ENCODE measurements at places on chromosomes 3 and 15.

DNA sequence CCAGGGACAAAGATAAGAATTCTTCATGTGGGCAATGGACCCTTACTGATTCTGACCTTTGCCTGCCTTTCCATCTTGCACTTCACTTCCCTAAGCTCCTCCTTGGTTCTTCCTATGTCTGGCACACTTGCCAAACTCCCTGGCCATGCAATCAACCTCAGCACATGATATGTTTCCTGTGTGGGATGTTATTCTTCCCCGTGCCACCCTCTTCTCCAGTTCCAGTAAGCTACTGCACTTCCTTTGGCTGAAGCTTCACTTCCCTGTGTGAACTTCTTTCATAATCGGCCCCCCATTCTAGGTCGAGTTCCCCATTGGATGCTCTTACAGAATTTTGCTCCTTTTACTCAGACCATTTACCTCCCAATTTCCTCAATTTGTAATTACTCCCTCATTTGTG, 10.7 kb upstream of the TASOR start:
- no peak for DNase-seq

DNA sequence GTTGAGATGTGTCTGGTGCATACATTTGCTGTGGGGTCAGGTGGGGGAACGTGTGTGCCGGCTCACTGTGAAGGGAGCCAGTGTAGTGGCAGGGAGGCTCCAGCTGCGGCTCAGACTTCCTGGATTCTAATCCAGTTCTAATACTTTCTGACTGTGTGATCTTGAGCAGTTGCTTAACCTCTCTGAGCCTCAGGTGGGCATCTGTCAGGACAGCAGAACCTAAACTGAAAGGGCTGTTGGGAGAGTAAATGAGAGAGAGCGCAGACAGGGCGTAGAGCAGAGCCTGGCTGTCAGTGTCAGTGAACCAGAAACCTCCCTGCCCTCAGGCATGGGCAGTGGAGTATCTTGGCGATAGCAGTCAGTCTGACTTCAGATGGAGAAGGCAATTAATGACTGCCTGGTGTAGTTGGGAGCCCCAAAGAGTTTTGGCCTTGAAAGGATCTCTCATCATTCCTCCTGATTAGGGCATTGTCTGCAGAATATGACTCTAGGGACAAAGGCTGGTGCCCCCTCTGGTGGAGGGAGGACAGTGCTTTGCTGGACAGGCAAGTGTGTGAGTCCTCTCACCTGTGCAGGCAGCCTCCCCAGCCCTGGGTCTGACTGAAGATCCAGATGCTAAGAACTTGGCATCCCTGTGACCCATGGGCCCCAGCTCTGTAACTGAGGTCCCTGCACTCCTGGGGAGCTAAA, 9.6 kb downstream of the KBTBD13 start:
- no peak for DNase-seq

GRCh38 chr3:149605902-149606301, 51.9 kb downstream of the WWTR1 start:
- DNase-seq = no peak

DNA sequence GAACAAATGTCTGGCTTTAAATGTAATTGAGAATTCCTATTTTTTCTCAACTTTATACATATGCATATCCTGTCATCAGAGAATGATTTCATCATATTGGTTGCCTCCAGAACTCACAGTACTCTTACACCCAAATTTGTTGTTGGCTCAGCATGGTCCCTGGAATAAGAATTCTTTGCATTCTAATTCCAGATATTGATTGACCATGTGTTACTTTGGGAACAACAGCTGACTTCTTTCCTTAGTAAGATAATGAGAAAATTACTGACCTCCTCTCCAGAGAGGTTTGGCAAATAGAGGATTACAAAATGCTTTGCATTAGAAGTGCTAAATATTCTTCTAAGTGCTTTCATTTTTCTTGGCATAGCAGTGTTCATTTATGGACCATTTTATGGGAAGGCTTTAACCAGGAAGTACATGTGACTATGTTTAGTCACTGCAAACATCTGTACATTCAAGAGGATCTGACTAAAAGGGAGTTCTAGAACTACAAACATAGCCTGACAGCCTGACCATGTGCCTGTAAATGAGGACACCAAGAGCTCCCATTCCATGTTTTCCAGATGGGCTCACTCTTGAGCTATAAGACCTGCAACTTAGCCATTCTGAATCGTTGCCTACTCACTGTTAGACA, 391.6 kb upstream of the DPPA4 start:
- DNase-seq = no peak

GRCh38 chr3:125477701-125478100, 42.3 kb downstream of the SNX4 start:
- DNase-seq = no peak

DNA sequence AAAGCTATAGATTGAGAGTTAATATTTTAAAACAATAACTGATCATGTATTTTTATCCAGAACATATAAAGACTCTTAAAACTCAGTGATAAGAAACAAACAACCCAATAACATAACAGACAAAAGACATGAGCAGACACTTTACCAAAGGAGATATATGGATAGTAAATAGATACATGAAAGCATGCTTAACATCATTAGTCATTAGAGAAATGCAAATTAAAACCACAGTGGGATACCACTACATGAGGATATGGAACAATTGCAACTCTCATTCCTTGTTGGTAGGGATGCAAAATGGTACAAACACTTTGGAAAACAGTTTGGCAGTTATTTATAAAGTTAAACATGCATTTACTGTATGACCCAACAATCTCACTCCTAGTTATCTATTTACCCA, 95.0 kb downstream of the IQCH start:
- DNase-seq = no peak

GRCh38 chr3:40985195-40985594, 214.1 kb upstream of the CTNNB1 start:
- no peak for DNase-seq

DNA sequence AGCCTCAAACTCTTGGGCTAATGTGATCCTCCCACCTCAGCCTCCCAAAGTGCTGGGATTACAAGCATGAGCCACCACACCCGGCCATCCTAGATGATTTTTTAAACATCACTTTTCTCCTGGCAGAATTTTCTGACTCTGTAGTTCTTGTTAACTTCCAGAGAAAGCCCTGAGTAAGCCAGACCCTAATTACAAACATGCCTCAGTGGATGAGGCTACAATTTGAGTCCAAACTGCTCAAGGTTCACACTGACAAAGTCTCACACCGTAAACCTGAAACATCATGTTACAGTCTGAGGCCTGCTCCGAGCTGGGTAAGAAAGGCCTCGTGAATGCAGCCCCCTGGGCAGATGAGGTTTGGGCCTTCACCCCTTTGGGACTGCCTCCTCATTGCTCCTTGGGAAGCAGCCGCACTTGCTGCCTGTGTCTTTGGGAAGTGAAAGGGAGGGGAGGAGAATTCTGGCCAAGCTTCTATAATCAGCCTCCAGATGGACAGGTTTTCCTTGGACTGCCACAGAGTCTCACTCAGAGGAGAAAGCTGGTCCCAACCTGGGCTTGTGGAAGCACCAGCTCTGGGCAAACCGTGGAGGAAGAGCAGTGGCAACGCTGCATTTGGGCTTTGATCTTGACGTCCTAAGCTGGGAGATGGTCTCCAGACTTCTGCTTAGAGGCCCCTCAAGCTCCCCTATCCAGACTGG, 46.0 kb downstream of the CA12 start:
- DNase-seq = no peak

GRCh38 chr3:171190668-171191067, 164.1 kb upstream of the SLC2A2 start:
- no peak for DNase-seq

GRCh38 chr15:59250249-59250648, 43.6 kb downstream of the LDHAL6B start:
- DNase-seq = no peak

GRCh38 chr3:127590282-127590592, 296 bp downstream of the TPRA1 start:
- peak; percentile 32 for DNase-seq

DNA sequence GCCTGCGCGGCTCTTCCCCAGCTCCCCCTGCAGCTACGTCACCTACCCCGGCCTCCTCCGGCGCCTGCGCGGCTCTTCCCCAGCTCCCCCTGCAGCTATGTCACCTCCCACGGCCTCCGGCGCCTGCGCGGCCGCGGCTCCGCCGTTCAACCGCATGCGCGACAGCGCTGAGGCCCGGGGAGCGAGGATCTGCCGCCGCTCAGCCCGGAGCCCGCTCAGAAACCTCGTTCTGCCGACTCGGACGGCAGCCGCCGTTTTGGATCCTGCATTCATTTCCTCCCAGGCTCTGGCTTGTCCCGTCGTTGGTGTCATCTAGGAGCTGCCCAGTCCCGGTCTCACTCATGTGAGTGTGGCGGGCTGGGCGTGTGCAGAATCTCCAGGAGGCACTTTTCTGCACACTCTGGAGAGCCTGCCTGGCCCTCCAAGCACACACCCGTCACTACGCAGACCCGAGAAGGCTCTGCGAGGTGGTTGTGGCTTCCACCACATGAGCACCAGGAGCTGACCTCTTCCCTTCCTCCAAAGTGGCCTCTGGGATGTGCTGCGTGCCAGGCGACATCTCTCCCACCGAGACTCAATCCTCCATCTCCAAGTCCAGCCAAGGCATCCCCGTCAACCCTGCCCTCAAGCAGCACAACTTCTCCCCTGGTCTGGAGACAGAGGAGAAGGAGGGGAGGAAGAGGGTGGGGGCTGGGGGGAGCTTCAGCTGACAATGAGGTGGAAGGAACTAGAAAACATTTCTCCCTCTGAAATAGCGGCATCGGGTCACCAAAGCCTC, 165.3 kb downstream of the CHSY1 start:
- no peak for DNase-seq

GRCh38 chr3:52083556-52084087, 27.3 kb upstream of the DUSP7 start:
- no peak for DNase-seq

- peak; percentile 47 for DNase-seq
Observed at GRCh38 chr3:46538803-46539442, 27.2 kb downstream of the LRRC2 start.

DNA sequence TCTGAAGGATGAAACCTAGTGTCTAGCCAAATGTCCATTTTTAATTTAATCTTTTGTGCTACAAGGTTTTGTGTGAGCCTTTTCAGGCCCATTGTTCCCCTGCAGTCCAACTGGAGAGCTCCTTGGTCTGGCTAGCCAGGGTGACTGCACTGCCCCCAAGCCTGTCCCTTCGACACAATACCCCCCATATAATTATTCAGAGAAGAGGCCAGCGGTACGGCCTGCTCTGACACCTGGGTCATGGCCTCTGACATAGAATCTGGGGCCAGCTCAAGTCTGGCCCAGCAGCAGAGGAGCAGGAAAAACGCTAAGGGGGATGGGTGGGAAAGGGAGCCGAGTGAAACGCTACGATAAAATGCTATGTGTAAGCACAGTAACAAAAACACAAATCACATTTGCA, 64.2 kb upstream of the PYGO1 start:
- no peak for DNase-seq

- DNase-seq = peak; percentile 7
Observed at GRCh38 chr3:141738891-141739363, 829 bp downstream of the RNF7 start.

DNA sequence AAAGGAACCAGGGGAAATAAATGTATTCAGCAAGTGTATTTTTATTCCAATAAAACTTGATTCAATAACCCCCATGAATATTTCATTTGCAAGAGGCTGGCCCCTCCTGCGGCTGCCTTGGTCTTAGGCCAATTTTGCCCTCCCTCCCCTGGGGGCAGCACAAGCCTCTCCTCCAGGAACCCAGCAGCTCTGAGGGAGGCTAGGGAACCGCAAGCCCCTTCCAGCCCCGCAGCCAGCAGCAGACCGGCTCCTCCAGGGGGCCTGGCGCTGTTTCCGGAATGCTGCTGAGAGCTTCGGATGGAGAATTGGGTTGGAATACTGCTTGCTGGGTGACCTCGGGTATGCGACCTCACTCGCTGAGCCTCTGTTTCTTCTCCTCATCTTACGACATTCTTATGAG, 150.1 kb downstream of the RAB11A start:
- DNase-seq = no peak

- DNase-seq = no peak
Observed at GRCh38 chr3:129593230-129593594, 13.3 kb downstream of the PLXND1 start.

GRCh38 chr15:47584316-47584715, 133.0 kb upstream of the SEMA6D start:
- no peak for DNase-seq

- no peak for DNase-seq
Observed at GRCh38 chr15:69114331-69114928, 46.0 kb upstream of the GLCE start.

DNA sequence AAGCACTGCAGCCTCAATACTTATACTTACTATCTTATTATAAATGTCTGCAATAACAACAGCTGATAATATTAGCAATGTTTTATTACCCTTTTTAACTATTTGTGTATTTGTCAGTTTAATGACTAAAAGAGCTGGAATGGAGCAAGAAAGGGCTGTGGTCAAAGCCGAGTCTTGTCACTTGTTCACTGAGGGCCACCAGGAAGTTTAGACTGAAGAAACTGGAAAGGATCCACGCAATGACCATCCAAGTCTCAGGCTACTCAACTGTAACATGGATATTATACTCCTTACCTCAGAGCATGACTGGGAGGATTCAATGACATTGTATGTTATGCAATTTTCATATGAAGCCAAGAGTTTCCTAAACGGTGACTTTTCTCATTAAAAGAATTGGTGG, 90.4 kb downstream of the TJP1 start:
- no peak for DNase-seq

DNA sequence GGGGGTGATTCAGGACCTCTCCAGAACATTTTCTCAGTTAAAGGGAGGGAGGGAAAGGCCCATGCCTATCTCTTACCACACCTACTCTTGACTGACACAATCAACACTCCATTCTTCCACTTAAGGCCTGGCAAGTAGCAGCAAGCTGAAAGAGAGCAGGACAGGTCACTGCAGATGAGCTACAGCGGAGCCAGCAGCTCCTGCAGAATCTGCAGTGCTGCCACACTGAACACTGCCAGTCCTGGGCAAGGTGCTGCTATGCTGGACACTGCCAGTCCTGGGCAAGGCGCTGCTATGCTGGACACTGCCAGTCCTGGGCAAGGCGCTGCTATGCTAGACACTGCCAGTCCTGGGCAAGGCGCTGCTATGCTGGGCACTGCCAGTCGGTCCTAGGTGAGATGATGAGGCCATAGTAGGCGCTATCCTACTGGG, 143.7 kb downstream of the MYLK start:
- DNase-seq = no peak

GRCh38 chr3:69094467-69095205, 9.9 kb downstream of the ARL6IP5 start:
- DNase-seq = no peak

- no peak for DNase-seq
Observed at GRCh38 chr15:88841236-88841635, 38.0 kb downstream of the ACAN start.

GRCh38 chr3:129697229-129697969, 90.9 kb upstream of the PLXND1 start:
- no peak for DNase-seq

GRCh38 chr3:138082085-138082991, 33.1 kb downstream of the DZIP1L start:
- DNase-seq = peak; percentile 18

DNA sequence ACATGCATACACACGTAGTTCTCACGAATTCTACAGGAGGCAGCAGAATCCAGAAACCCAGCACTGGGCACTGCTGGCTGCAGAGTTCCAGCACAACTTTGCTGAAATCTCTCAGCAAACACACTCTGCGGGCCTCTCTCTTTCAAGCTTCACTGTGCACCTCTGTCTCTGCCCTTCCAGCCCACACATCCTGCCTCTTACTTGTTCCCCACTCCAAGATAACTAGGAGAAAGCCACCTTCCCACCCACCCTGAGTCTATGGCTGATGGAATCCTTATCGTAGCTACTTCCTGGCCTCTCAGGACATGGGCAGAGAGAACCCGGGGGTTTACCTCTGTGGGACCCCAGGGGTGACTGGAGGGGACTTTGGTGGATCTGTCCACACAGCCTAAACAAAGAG, 11.9 kb downstream of the ANP32A start:
- no peak for DNase-seq

Measured in stimulated activated CD4-positive, alpha-beta T cell treated with anti-CD3 and anti-CD28 coated beads, TNF-alpha, amount 100 ng/mL, for 24 hours (primary cell).